ENCODE measurements at places on chromosomes 7 and 10.

GRCh38 chr10:123997486-123998196 lies 95.8 kb downstream of the CHST15 start:
- no peak for DNase-seq

DNA sequence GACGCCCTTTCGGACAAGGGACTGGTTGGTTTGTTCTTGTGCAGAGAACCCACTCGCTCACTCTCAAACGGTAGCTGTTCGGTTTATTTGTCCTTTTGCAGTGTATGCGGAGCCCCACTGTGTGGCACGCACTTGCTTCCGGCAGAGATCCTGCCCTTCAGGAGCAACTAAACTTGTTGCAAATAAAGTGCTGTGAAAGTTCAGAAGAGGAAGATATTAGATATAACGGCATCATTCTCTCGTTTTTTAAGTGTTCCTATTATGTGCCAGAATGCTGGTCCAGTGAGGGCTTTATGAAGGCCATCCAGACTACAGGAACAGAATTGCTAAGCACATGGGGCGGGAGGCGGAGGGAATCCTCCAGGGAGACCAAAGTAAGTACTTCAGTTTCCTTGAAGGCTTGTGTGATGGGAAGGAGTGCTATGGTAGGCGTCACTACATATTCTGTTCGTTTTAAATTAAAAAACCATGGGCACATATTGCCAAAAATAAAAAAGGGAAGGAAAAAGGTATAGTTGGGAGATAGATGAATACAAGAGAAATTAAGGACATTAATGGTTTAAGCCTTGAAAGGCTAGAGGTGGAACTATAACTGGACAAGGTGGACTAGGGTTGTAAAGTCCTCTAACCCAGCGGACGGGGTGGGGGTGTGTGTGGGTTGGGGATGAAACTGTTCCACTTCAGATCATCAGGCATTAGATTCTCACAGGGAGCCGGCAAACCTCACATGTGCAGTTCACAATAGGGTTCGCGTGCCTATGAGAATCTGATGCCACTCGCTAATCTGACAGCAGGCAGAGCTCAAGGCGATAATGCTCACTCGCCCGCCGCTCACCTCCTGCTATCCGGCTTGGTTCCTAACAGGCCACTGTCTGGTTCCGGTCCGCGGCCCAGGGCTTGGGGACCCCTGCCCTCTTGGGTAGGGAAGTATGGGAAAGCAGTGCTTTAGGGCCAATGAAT lies 704 bp upstream of the ERLIN1 start:
- DNase-seq = no peak

DNA sequence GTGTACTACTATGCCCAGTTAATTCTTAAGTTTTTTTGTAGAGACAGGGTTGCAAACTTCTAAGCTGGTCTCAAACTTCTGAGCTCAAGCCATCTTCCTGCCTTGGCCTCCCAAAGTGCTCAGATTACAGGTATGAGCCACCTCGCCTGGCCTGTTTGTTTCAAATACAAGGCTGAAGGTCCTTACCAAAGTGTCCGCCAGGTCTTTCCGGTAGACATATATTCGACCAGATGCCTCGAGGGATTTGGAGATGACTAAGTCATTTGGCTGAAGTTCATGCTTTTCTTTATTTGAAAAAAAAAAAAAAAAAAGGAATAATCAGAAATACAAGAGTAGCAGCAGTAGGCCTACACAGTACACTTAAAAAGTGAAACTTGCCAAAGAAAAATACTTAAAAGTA lies 204.5 kb upstream of the CDCA7L start:
- DNase-seq = no peak

GRCh38 chr10:12707461-12708185 lies 293.9 kb downstream of the CCDC3 start:
- DNase-seq = no peak

GRCh38 chr7:5226921-5227785 lies 37.1 kb downstream of the WIPI2 start:
- DNase-seq = no peak

- DNase-seq = no peak
Measured at GRCh38 chr7:140745266-140746058, 49.0 kb downstream of the NDUFB2 start.

- DNase-seq = no peak
Measured at GRCh38 chr7:131151034-131151433, 176.6 kb upstream of the MKLN1 start.

DNA sequence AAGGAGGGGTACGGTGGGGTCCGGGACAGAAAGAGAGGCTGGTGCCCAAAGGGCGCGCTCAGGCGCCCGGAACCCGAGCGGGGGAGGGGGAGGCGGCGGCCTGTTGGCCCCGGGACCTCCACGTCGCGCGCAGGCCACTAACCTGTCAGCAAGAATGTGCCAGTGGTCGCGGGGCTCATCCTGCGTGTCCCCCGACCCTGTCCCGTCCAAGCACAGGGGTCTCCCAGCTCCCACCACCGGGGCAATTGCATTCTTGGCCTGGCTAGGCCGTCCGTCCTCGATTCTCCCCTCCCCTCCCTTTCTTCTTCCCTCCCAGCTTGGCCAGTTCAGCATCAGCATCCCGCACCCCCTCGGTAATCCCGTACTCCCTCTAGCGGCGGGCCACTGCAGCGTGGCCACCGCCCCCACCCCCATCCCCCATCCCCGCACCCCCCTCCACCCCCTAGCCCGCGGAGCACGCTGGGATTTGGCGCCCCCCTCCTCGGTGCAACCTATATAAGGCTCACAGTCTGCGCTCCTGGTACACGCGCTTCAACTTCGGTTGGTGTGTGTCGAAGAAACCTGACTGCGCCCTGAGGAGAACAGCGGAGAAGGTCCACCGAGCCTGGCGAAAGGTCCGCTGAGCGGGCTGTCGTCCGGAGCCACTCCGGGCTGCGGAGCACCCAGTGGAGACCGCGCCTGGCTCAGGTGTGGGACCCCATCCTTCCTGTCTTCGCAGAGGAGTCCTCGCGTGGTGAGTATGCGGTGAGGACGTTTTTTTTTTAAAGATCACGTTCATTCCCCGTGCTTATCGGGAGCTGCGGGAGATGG lies at the start of gene SGCE:
Gene SGCE (minus strand): TSS at position 286 of the 810 bp plus-strand sequence. CDS start 35 bp downstream, at position 251.
- DNase-seq = no peak

DNA sequence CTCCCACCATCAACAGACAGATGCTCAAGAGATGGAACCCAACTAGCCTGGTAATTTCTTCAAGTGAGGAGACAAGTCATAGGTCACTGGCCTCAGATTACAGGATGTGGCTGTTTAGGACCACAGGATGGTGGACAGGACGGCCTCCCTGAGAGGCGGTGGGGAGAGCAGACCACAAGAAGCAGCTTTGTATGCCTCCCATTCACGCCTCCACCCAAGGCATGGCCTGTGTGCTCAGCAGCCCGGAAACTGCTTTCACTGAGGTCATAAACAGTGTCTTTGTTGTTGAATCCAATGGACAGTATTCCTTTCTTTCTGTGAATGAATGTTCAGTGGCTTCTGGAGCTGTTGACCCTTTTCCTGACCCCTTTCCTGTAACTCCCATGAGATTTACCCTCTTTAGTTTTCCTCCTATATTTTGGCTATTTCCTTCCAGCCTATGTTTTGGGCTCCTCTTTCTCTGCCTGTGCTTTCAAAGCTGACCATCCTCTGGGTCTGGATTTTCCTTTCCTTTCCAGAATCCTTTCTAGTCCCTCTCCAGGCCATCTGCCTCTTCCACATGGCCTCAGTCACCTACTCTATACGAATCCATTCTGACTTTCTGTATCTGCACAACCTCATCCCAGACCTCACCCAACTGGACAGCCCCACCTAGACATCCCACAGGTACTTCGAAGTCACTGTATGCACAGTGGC lies 32.4 kb upstream of the INPP5F start:
- DNase-seq = no peak

GRCh38 chr10:118729200-118729599 lies 25.6 kb downstream of the CACUL1 start:
- DNase-seq = no peak

- no peak for DNase-seq
Measured at GRCh38 chr7:147731311-147731710, 859.3 kb upstream of the C7orf33 start.

GRCh38 chr7:154743206-154743605 lies 259.7 kb downstream of the PAXIP1 start:
- DNase-seq = no peak

DNA sequence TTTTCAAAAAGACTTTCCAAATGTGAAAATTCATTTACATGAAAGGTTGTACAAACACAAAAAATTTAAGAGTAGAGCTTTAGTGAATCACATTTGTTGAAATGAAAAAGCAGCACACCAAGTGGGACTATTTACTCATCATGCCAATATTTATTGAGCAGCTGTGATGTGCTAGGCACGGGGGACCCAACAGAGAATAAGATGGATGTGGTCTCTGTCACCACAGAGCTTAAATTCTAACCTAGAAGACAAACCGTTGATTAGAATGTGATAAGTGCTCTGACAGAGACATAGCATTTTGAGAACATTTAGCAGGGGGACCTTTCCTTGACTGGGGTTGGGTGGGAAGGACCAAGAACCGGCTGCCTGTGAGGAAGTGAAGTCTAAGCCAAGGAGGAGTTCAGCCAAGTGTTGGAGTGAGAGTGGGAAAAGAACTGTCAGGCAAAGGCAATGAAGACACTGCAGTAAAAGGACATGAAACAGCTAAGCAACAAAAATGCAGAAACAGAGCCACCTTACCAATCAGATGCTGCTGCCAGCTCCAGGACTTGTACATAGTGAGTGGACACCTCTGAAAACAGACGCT lies 19.1 kb downstream of the ADAM12 start:
- DNase-seq = no peak

DNA sequence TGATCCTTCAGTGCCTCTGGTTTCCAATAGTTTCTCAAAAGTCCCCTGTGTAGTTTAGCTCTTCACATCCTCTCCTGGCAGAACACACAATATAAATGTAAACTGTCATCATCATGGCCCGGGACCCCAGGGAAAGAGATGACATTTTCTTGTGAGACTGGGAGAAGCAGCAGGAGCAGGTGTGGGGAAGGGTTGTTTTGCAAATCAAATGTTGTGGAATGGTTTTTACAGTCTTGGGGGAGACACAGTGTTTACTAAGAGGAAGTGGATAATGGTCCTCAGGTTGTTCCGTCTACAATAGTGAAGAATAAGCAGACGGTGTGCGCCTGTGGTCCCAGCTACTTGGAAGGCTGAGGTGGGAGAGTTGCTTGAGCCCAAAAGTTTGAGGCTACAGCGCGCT lies 159.1 kb downstream of the SEC23IP start:
- no peak for DNase-seq

DNA sequence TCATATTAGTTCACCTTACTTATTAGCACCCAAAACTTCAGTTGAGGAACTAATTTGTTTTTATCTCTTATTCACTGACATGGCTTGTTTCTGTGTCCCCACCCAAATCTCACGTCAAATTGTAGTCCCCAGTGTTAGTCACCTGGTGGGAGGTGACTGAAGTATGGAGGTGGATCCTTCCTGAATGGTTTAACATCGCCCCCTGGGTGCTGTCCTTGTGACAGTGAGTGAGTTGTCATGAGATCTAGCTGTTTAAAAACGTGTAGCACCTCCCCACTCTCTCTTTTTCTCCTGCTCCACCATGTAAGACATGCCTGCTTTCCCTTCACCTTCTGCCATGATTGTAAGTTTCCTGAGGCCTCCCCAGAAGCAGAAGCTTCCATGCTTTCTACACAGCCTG lies 75.0 kb upstream of the HECTD2 start:
- DNase-seq = no peak

DNA sequence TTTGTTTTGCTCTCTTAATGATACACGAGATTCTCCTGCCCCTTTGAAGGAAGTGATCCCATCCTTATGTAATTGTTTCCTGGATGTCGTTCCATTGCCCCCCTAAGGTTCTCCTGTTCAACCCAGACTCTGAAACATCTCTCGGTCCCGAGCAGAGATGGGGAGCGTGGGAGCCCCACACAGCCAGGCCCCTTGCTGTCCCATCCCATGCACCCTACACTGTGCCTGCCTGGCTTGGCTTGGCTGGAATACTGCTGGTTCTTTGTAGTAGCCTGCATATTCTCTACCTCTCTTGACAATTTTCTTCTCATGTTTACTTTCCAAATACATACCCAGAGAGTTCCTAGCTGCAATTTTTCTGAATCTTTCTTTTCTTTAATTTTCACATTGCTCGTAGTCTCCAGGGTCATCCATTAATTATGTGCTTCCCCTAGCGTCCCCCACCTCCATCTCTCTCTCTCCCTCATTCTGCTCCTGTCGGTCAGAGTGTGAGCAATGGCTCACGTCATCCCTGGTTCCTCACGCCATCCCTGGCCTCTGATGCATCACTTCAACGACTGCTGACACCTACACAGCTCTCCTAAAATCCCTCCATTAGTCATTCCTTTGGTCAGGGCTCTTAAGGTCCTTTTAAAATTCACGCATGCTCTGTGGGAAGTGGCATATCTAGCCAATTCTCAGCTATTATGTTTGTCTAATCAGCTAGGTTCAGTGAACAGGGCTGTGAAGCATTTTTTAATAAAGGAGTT lies 32.5 kb upstream of the GPR158 start:
- no peak for DNase-seq

DNA sequence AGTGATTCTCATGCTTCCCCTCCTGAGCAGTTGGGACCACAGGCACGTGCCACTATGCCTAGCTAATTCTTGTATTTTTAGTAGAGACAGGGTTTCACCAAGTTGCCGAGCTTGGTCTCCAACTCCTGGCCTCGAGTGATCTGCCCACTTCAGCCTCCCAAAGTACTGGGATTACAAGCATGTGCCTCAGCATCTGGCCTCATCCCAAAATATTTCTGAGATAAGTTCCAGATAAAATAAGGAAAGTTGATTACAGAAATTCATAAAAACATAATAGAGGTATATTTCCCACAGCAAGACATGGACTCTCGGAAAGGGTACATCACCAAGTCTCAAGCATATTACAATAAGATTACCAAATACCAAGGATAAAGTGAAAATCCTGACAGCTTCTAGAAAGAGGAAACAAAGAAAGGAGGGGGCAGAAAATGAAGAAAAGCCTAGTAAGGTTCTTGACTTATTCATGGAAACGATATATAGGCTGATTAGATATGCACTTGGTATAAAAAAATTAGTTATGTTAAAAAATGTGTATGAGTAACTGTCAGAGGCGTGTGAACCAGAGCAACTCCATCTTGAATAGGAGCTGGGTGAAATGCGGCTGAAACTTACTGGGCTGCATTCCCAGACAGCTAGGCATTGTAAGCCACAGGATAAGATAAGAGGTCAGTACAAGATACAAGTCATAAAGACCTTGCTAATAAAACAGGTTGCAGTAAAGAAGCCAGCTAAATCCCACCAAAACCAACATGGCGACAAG lies 35.0 kb downstream of the IQUB start:
- no peak for DNase-seq
